LHCN-M2 (cell line): ENCODE measurements at places on chromosomes 12 and 14.

GRCh38 chr12:98274430-98275130, 240.8 kb upstream of the TMPO start:
- DNase-seq: no peak

DNA sequence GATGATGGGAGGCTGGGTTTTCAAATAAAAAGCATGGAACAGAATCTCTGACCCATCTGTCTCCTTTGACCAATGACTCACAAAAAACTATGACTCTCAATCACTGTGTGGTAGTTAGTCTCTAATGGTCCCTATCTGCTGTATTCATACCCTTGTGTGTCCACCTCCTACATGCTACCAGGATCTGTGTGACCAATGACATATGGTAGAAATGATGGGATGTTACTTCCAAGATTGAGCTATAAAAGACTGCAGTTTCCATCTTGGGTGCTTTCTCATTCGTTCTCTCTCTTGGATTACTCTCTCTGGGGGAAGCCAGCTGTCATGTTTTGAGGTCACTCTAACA, 144.7 kb upstream of the BTG1 start:
- peak; percentile 64 for DNase-seq

DNA sequence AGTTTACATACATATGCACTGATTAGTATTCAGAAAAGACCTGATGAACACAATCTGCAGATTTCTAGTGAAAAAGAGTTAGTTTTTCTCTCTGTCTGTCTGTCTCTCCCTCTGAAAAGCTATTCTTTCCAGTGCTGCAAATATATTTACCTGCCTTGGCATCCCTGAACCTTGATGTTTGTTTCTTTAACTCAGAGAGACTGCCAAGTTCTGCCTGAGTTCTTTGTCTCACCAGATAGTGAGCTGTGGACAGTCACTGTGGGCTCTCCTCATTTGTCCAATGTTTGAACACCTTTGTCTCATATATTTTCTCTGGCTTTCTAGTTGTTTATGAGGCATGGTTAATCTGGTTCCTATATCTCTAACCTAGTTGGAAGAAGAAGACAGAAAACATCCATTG, 250.4 kb downstream of the SOX5 start:
- DNase-seq: no peak

DNA sequence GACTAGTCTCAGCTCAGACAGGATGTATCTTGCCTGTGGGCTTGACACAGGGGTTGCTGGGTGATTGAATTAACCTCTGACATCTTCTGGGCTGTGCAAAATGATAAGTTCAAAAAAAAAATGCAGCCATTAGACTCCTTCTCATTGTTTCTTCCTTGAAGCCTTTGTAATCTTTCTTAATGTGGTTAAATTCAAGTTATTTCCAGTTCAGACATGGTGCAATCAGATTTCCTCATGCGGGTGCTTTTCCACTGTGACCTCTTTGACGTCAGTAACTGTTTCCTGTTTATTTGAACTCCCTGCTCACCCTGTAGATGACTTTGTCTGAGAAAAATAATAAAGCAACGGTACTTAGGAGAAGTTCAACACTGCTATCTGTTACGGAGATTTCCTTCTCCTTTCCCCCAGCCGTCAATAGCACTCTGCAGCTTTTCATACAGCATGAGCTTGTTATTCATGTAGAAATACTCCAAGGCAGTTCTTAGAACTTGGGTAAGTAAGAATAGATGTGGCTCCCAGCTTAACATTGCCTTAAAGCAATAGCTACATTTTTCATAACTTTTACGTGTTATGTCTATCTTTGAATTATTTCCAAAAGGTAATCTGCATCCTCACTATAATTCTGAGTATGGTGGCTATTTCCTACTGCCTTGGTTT, 155.5 kb downstream of the PRKCH start:
- peak; percentile 91 for DNase-seq

- no peak for DNase-seq
These were observed 2.9 kb downstream of the PHLDA1 start for GRCh38 chr12:76028571-76029277.

- no peak for DNase-seq
These were observed 10.9 kb upstream of the RIN3 start for GRCh38 chr14:92502541-92503286.

- DNase-seq: no peak
These were observed 34.2 kb upstream of the PLEKHA5 start for GRCh38 chr12:19095331-19095730.
